ENCODE measurements at places on chromosomes 2 and 18.

GRCh38 chr2:177717831-177718618 is 325.5 kb downstream of the AGPS start:
- DNase-seq = no peak

DNA sequence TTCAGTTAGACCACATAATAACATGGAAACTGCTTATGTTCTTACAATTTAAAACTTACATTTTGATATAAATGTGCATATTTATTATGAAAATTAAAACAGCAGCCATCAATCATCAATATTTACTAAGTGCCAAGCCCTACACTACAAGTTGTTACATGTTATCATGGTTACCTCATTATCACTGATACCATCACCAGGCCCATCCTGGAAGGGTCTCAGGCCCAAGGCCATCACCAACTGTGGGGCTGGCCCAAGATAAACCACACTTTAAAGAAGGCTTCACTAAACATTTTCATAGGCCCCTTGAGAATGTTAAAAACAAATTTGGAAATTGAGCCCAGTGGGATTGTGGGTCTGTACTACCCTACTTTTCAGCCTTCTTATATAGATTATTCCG is 6.4 kb downstream of the ITSN2 start:
- DNase-seq = no peak

DNA sequence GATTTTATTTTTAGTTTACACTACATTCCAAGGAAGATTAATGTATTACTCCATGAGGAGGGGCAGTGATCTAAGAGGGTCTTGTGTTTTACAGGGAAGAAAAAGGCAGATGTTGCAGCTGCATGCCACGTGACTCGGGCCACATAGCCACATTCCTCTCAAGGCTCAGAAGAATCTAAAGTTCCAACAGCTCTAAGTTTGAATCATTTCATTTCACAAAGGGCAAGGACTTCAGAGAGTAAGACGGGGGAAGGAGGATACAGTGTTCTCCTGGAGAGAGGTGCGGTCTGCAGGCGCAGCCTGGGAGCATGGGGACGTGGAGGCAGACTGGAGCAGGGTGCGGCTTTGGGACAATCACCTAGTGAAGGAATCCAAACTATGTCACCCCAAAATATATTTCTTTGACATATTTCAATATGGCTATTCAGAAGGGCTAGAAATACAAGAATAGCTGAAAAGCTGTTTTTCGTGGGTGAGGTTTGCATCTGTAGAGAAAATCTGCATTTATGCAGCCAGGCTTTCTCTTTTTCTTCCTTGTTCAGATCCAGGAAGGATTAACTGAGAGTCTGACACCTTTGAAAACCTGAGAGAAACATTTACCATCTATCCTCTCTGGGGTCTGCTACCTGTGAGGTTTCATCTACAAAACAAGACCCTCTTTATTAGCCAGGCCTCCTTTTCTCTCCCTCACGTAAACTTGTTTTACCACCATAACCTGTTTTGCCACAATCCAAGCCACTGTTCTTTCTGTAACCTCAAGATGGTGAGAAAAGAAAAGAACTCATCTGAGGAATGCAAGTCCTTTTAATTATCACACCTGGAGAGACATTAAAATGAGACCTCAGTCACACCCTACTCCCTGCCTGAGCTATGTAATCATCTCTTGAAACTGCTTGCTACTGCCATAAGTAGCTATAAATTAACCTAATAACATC is 165.1 kb upstream of the NDUFV2 start:
- DNase-seq = no peak

GRCh38 chr2:101440127-101440738 is 34.7 kb downstream of the RFX8 start:
- no peak for DNase-seq

GRCh38 chr2:29528371-29528770 is 393.0 kb downstream of the ALK start:
- no peak for DNase-seq

GRCh38 chr2:223262946-223263345 is 211.0 kb downstream of the KCNE4 start:
- DNase-seq = no peak

DNA sequence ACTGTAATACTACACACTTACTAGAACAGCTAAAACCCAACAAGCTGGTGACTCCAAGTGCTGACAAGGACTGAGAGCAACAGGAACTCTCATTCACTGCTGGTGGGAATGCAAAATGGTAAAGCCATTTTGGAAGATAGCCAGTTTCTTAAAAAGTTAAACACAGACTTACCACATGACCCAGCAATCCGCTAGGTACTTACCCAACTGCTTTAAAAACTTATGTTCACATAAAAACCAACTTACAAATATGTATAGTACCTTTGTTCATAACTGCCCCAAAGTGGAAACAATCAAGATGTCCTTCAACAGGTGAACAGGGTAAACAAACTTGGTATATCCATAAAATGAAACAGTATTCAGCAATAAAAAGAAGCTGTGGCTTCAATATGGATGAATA is 153.1 kb upstream of the ZFP36L2 start:
- no peak for DNase-seq

DNA sequence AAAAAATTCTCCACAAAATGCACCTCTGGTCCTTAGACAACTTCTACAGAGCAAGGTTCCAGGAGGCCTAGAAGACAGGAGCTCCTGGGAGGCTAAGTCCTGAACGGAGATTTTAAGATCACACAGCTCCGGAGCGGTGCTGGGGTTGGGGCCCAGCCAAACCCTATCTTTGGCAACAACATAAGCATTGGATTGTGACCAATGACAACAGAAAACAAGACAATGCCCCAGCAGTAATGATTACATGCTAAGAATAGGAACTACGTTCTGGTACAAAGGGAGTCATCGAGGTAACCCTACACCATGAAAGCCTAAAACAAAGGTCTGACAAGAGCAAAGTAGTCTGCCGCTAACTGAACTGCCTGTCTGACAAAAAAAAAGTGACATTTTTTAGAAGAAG is 171.2 kb downstream of the CMPK2 start:
- no peak for DNase-seq

GRCh38 chr2:187986390-187987105 is 305.1 kb upstream of the GULP1 start:
- no peak for DNase-seq

DNA sequence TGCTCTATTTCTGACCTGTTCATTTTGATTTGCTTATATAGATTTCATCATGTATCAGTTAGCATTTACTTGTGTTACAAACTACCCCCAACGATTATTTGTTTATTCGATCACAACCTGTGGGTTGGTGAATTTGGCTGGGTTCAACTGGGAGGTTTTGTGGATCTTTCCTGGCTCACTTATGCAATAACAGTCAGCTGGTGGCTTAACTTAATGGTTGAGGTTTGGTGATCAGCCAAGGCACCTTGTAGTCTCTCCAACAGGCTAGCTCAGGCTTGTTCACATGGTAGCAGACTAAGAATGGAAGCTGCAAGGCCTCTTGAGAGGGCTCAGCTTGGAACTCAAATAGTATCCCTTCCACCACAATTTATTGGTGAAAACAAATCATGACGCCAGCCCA is 5.4 kb upstream of the PUM2 start:
- DNase-seq = no peak

- no peak for DNase-seq
These were observed 7.4 kb downstream of the NFATC1 start for GRCh38 chr18:79402977-79403722.

DNA sequence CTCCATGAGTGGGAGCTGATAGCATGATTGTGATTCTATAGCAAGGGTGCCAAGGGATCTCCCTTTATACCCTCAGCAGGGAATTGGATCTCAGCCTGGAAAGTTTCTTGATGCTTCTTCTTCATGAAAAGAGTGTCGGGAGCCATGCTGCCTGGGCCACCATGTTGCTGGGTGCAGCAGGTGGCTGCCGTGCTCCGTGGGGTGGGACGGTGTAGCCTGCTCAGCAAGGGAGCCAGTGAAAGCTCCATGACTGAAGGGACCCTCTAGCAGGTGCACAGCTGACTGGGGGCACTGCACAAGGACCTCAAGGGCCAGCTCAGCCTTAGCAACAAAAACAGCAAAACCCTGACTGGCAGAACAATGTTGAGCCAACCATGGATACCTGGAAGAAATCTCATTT is 368.9 kb upstream of the HS6ST1 start:
- no peak for DNase-seq

DNA sequence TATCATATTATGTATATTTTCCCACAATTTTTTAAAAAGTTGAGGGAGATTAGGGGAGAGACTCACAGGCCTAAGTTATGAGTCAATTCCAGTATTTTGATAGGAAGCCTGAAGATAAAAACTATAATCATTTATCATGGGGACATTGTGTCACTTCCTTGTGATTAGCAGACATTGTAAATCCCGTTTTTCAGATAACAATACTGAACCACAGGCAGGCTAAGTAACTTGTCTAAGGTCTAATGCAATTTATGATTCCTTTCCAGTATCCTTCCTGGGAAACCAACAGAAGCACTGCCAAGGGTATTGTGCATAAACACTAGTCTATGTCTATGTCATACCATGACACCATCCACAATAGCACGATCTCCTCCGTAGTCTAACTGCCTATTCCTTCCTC is 235.2 kb upstream of the PIK3C3 start:
- DNase-seq = no peak

DNA sequence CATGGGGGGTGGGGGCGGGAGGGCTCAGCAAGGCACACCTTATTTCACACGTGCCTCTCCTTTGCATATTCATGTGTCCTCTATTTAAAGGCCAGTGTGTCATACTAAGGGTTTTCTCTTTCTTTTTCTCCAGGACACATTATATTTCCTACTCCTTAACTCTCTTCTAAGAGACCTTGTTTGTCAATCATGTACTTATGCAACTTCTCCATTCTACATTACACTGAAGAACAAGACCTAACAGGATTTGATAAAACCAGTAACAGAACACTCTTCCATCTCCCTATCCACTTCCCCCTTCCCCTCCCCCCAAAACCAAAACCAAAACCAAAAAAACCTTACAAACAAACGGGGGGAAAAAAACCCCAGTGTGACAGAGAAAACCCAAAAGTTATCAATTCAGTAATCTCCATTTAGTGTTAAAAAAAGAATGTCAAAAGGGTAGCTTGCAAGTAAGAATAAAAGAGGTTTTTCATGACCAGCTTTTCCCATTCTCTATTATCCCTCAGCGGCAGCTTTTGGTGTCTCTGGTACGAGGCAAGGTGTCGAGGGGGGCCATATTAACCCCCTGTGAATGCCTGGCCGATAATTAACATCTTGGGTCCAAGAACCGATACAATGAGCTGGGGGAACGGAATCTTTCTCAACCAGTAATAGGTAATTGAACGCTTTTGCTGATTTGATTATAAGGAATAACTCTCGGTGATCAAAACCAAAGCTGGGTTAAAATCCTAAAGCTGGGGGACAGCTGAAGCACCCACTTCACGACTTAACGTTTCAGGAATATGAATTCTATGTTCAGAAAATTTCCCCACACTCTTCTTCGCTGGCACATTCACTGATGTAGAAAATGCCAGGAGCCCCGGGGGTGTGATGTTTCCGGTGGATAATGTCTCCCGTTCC is 191.0 kb upstream of the TCF4 start:
- DNase-seq = no peak

DNA sequence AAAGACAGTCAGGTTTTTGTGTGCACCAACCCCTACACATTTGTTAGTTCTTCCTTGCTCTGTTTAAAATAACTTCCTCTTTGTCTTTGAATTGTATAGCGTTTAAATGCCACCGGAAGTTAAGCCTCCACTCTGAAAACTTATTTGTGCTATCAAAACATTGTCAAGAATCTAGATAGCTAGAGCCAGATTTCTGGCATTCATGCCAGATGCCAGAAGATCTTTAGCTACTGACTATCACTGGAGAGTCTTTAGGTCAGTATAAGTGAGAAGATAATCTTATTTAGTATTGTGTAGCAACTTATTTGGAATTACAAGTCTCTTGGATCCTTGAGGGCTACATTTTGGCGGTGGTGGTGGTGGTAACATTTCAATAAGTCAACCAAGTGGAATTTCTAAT is 63.4 kb upstream of the ADAM23 start:
- no peak for DNase-seq

DNA sequence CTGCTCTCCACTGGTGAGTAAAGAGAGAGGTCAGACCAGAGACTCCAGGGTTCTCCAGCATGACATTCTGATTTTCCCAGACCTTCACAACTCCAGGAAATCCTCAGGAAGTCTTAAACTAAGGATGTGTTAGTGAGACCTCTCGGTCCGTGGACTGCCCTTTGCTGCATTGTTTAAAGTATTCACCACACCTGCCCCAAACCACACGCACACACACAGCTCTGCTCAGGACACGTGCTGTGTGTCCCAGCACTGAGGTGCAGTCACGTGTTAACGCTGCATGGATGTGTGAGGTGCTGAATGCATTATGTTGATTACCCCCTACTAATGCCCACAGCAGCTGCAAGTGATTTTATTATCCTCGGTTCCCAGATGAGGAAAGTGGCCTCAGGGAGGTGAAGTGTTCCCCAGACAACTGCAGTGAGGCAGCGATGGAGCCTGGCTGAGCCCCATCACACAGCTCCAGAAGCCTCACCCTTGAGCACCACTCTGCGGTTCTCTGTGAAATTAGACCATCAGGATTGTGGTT is 68.4 kb downstream of the TRAPPC12 start:
- DNase-seq = no peak

GRCh38 chr18:62556397-62556796 is 33.6 kb downstream of the ZCCHC2 start:
- DNase-seq = no peak

DNA sequence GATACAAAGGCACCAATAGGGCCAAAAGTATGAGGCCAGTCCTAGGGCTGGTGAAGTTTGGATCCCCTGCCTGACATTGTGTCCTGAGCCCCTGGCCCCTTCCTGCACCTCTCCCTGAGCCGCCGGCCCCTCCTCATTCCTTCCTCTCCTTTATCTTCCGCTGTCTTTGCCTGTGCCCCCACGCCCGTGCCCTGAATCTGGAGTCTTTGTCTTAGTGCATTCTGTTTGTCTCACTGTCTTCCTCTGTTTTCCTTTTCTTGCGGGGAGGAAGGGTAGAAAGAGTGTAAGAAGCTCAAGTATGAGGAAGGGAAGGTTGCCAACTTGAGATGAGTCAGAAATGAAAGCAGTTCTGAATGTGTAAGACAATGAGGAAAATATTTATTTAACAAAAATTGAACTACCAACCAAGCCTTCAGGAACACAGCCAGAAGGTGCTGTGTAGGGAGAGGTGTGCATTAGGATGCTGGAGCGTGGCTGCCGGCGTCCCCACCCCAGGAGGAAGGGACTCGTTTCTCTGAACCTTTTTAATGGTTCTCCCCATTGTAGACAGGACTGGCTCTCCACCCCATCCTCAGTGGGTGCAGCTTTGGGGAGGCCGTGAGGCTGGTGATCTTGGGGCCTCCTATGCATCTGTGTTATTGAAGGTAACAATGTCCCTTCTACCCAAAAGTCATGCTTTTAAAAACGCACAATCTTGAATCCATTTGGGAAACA is 133.1 kb downstream of the NEDD4L start:
- no peak for DNase-seq

DNA sequence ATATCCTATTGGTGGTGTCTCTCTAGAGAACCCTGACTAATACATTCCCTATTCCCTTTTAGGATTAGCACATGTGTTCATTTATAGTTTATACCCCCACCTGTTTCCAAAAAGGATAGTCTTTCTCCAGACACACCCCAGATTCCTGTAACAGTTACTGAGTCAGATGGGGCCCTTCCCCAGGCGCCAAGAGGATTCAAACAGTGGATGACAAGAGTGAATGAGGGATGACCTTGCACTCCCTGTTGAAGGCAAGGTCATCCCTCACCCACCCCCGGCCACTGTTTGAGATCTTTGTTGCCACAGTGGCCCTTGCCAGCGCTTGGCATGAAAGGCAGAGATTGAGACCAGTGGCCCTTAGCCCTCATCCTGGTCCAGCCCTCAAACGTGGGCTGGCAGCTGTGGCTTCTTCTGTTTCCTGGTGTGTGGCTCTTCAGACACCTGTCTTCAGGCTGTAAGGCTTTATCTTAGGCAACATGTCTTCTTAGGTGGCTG is 15.3 kb upstream of the REEP1 start:
- DNase-seq = no peak
